ENCODE measurements at places on chromosomes 1 and 21.

DNA sequence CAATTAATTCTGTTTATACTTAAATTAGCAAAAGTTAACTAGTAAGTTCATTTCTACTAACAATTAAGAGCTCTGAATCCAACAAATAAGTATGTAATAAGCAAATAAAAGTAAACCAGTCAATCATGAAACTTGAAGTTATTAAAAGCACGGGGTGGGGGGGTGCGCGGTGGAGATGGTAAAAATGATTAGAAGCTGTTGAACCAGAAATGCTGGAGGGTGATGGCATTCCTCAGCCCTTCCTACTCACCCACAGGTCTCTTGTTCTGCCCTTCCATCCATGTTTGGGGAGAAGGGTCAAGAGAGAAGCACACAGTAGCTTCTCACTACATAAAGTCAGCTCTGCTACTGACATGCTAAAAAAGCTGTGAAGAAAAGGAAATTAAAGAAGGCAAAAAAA, 63.5 kb downstream of the AKT3 start:
- no peak for DNase-seq

DNA sequence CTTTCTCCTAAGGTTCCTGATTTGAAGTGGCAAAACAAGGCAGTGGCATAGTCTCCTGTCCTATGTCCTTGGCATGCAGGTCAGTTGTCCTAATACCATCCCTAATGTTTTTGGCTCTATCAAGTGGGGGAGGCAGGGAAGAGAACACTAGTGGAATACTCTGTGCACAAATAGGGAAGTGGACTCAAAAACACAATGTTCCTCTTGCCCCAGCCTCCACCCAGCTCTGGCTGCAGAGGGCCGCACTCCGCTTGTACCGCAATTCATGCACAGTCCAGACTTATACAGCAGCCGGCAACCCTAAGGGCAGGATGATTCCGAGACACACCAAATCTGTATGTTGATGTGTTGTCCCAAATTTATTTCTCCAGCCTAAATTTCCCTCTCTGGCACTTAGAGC, 14.5 kb downstream of the PLEKHO1 start:
- DNase-seq, result no peak

DNA sequence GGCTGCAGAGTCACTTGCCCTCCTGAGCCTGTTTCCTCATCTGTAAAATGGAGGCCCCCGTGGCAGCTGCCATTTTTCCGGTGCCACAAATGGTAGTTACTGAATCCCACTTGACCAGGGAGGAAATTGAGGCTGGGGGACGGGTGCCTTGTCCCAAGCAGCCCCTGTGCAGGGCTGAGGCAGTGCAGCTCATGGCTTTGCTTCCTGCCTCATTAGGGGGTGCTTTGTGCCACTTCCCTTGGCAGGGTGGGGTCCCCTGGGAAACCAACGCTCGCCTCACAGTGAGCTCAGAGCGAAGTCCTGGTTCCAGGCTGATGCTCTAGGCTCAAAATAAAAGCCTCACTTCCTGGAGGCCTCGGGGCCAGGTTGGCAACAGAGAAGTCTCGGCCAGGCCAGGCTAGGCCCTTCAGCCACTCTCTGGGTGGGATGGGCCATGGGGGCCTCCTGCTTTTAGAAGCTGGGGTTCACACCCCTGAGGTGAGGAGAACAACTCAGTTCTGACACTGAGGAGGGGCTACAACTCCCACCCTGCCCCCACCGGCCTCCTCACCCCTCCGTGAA, 6.8 kb downstream of the LAPTM5 start:
- no peak for DNase-seq

GRCh38 chr1:183390561-183390960, 27.6 kb downstream of the NMNAT2 start:
- no peak for DNase-seq

DNA sequence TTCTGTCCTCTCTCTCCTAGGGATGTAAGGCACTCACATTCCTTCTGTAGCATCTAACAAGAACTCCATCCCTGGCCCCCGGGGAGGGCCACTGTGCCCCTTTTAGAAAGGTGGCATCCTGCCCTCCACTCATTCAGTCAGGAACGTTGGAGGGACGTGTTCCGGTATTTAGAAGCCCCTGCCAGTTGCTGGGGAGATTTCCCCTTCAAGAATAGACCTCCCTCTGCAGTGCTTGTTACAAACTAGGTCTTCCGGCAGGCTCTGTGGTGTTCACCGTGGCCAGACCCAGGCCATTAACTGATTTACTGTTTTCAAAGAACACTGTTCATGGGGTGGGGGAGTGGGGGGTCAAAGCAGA, 779 bp downstream of the PCP4L1 start:
- DNase-seq, result no peak

DNA sequence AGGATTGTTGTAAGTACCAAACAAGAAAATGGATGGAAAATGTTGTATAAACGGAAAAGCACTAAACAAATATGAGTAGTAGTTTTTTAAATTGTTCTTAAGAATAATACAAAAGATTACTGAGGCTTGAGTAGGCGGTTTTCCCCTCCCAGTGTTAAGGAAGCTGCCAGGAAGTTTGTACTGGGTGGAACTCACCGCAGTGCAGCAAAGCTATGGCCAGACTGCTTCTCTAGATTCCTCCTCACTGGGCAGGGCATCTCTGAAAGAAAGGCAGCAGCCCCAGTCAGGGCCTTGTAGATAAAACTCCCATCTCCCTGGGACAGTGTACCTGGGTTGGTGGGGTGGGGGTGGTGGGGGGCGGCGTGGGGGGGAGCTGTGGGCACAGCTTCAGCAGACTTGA, 58.7 kb downstream of the XCL2 start:
- no peak for DNase-seq

DNA sequence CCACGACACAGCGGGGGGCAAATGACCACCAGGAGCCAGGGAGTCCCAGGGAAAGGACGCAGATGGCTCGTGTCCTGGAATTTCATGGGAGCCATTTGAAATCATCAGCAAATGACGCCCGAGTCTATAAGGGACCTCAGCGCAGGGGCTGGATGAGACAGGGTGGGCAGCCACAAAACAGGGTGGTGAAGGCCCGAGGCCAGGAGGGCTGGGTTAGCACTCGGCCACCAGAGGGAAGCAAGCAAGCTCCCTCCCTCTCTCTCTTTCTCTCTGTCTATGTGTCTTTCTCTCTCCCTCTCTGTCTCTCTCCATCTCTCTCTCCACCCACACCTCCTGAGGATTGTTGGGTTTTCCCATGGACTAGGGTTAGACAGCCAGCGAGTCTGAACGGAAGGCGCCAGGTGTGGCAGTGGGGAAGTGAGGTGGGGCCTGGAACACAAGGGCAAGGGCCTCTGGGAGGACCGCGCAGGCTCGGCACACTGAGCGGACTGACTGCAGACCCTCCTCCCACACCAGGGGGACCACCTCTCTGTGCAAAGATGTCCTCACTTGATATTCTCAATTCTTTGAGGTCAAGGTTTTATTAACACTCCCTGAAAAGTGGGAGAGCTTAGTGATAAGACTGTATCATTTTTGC, 73.8 kb upstream of the TMPRSS2 start:
- DNase-seq, result no peak

DNA sequence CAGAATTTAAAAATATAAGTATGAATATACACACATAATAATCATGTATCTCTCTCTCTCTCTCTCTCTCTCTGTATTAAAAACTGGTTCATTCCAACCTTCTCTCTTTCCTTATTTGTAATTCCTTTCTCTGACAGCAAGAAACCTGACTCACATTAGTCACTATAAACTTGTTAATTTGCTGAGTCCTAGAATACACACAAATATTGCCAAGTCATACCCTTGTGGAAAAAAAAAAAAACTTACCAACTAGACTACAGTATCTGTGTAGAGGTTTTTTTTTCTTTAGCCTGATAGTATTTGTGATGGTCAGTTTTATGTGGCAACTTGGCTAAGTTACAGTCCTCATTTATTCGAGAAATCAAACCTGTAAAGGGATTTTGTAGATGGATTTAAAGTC, 26.3 kb upstream of the NHLH2 start:
- no peak for DNase-seq

GRCh38 chr1:209493559-209493958, 90.0 kb upstream of the CAMK1G start:
- no peak for DNase-seq

DNA sequence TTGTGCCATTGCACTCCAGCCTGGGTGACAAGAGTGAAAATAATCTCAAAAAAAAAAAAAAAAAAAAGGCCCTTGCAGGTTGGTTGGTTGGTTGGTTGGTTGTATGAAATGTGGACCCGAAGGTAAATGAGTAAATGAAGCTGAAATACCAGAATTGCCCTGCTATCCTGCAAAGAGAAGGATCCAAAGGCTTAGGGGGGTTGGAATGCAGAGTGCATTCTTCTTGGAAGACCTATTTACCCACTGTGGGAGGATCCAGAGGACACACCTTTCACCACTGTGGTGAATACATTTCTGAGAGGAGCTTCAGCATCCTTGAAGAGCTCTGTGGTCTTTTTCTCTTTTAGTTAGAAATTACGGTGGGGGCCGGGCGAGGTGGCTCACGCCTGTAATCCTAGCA, 28.7 kb upstream of the EIF4G3 start:
- DNase-seq, result no peak

GRCh38 chr1:151993734-151994496, at the start of gene S100A10:
S100A10 (minus strand) TSS chr1:151993859; CDS start chr1:151986230, 7,629 bp downstream.
- DNase-seq, result peak; percentile 67

GRCh38 chr1:214463596-214463995, 87.8 kb downstream of the PTPN14 start:
- DNase-seq, result no peak

- peak; percentile 74 for DNase-seq
Measured at GRCh38 chr1:209627732-209628196, 24.5 kb downstream of the LAMB3 start.

- DNase-seq, result no peak
Measured at GRCh38 chr1:103177108-103177775, 68.9 kb upstream of the COL11A1 start.

DNA sequence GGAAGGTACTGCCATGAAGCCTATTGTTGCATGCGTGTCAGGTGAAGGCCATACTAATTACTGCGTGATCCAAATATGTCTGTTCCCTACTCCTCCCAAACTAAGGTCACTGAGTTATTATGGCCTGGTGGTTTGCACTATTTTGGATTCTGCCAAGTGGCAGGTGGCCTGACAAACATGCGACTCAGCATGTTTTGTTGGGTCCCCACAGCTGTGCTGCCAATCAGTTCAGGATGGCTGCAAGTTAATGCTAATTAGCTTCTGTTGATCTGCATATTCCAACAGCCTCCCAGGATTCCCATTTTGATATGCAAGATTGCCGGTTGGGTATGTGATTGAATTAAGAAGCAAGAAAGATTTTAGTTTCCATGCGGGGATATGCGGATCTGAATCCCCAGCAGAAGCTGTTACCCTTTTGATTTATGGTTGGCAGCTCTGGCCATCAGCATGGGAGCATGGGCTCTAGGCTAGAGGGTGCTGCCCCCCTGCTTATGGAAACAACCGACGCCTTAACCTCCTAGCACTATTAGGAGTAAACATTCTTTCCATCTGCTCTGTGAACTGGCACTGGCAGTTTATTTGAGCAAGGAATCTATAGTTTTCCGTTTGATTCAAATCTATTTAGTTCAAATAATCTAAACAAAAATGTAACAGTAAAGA, 429.8 kb upstream of the C1orf87 start:
- no peak for DNase-seq

DNA sequence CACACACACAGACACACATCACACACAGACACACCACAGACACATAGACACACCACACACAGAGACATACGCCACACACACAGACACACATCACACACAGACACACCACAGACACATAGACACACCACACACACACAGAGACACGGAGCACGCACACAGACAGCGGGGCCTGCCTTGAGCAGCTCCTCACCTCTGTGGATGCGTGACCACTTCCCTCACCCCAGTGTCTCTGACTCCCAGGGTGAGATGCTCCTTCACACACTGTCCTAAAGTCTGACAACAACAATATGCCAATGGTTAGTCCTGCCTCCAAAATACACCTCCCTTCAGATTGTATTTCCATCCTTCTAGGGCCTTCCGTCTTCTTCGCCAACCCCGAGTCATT, 48.2 kb downstream of the IER5 start:
- no peak for DNase-seq

GRCh38 chr1:63813829-63814277, 40.0 kb downstream of the ROR1 start:
- no peak for DNase-seq

- no peak for DNase-seq
Measured at GRCh38 chr1:94925561-94926125, 1.3 kb downstream of the CNN3 start.

GRCh38 chr1:64493831-64494230, 23.9 kb downstream of the CACHD1 start:
- no peak for DNase-seq

GRCh38 chr1:231252336-231252735, 11.3 kb downstream of the GNPAT start:
- no peak for DNase-seq

- DNase-seq, result no peak
Measured at GRCh38 chr1:193543259-193543658, 356.8 kb upstream of the B3GALT2 start.

GRCh38 chr1:110633646-110634030, 27.5 kb upstream of the KCNA2 start:
- no peak for DNase-seq

GRCh38 chr1:235011599-235012435, 116.8 kb downstream of the TOMM20 start:
- peak; percentile 98 for DNase-seq

GRCh38 chr1:22414244-22414751, 37.4 kb upstream of the ZBTB40 start:
- no peak for DNase-seq

DNA sequence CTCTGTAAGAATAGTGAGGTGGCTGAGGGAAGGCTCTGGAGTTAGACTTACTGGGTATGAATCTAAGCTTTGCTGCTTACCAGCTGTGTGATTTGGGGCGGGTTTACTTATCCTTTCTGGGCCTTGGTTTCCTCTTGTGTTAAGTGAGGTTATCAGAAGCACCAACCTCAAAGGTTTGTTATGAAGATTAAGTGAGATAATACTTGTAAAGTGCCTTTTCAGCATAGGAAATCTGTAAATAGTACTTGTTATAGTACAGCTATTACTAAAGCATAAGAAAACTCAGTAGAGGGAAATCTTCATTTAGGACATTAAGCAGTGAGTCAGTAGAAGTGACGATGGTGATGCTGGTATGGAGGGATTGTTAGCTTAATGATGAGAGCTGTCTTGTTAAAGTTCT, 12.1 kb downstream of the HHAT start:
- DNase-seq, result no peak

- DNase-seq, result no peak
Measured at GRCh38 chr1:36124404-36125128, 456 bp downstream of the COL8A2 start.

- DNase-seq, result no peak
Measured at GRCh38 chr1:205444931-205445645, 10.8 kb downstream of the BLACAT1 start.

DNA sequence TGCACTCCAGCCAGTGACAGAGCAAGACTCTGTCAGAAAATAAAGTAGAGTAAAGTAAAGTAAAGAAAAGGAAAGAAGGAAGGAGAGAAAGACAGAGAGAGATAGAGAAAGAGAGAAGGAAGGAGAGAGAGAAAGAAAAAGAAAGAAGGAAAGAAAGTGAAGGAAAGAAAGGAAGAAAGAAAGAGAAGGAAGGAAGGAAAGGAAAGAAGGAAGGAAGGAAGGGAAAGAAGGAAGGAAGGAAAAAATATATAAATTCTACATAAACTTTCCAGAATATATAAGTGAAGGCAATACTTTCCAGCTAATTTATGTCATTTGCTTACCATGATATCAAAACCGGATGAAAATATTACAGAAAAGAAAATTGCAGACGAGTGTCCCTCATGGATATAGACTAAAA, 71.7 kb upstream of the GPR52 start:
- no peak for DNase-seq
